ENCODE measurements at places on chromosomes 11 and 22.
A peak's percentile ranks its signal among the peaks of the same experiment; 100 is the strongest.

DNA sequence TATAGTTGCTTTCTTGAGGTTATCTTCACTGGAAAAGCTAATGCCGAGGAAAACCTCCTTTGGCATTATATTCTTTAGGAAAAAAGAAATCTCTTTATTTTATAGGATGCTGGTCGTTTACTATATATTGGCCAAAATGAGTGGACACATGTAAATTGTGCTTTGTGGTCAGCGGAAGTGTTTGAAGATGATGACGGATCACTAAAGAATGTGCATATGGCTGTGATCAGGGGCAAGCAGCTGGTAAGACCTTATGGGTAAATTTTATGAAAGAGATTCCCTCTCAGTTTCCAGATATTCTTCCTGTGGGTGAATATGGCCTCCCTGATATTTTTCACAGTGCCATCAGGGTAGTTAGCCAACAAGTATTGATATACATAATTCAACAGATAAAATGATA, 29.4 kb upstream of the TTC36 start:
- H3K27ac ChIP-seq: no peak overlapping the region
- H3K4me3 ChIP-seq: no peak overlapping the region
- H3K27me3 ChIP-seq: no peaks in the 10 kb centered on the region
- H3K4me1 ChIP-seq: no peaks in the 10 kb centered on the region

GRCh38 chr22:30824096-30824495, 129.4 kb downstream of the OSBP2 start:
- H3K36me3 ChIP-seq: no peaks in the 10 kb centered on the region
- H3K27me3 ChIP-seq: peaks cover 3% of the 10 kb centered on the region
- DNase-seq: no peak
- no peaks in the 10 kb centered on the region for H3K4me1 ChIP-seq
- H3K27ac ChIP-seq: no peak overlapping the region
- H3K4me3 ChIP-seq: no peak overlapping the region

GRCh38 chr11:128482512-128483191, 104.7 kb downstream of the ETS1 start:
- no peaks in the 10 kb centered on the region for H3K4me1 ChIP-seq
- H3K27me3 ChIP-seq: no peaks in the 10 kb centered on the region
- H3K36me3 ChIP-seq: peaks cover 35% of the 10 kb centered on the region
- no peak overlapping the region for H3K4me3 ChIP-seq
- no peak overlapping the region for H3K27ac ChIP-seq

DNA sequence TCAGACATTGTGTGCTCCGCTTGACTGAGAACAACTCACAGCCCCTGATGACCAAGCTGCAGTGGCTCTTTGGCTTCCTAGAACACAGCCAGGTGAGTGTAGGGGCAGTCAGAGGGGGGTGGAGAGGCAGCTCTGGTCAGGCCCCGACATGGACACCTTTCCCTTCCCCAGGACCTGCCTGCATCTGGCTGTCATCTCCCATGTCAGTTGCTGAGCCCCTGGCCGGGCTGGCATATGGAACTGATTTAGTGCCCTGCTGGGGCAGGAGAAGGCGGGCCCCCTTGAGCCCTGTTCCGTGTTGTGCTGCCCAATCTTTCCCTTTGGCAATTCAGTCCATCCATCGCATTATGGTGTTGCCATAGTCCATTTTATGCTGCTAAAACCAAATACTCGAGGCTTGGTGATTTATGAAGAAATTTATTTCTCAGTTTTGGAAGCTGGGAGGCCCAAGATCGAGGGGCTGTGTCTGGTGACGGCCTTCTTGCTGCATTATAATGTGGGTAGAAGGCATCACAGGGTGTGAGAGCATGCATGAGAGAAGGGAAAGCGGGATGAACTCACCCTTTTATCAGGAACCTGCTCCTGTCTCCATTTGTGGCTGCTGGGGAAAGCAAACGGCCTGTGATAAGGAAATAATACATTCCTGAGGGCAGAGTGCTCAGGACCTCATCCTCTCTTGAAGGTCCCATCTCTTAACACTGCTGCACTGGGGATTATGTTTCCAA, 19.0 kb downstream of the USP35 start:
- H3K4me3 ChIP-seq: no peak overlapping the region
- H3K27ac ChIP-seq: no peak overlapping the region
- no peak for DNase-seq
- no peaks in the 10 kb centered on the region for H3K4me1 ChIP-seq
- H3K36me3 ChIP-seq: no peaks in the 10 kb centered on the region

- H3K27ac ChIP-seq: no peak overlapping the region
- H3K27me3 ChIP-seq: no peaks in the 10 kb centered on the region
- no peak for DNase-seq
Measured at GRCh38 chr22:30267382-30268302, 991 bp upstream of the OSM start.

- H3K4me3 ChIP-seq: no peak overlapping the region
- no peaks in the 10 kb centered on the region for H3K4me1 ChIP-seq
- H3K36me3 ChIP-seq: no peaks in the 10 kb centered on the region
- no peak overlapping the region for H3K27ac ChIP-seq
- DNase-seq: no peak
- H3K27me3 ChIP-seq: no peaks in the 10 kb centered on the region
Measured at GRCh38 chr11:5666402-5666793, 18.5 kb downstream of the TRIM5 start.

DNA sequence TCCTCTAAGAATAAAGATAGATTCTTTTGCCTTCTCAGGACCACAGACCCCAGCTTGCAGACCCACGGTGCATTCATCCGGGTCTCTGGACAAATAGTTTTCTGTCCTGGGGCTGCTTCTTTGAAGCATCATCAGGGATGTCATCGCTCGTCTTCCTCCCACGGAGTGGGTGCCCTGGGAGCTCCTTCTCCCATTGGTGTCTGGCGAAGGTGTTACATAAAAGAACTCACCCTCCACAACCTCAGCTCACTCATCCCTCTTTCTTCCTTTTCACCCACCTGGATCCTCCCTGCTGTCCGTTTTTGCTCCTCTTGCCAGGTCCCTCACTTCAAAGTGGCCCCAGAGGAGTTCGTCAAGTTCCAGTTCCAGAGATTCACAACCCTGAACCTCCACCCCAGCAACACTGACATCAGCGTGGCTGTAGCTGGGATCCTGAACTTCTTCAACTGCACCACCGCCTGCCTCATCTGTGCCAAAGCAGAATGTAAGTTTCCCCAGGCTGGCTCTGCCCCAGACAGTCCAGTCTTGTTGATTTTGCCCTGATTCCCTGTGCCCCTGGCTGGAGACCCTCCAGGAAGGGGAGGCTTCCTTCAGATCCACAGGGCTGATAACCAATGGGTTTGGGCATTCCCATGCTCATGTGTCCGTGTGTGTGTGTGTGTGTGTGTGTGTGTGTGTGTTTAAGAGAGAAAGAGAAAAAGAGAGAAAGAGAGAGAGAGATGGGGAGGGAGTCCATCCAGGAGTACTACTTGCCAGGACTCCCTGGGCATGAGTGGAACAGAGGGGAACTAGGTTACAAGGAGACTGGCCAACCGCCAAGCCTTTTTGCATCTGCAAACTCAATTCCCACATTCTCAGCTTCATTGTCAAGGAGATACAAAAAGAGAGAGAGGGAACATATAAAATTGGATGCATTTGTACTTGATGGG, 204.2 kb upstream of the TBCEL start:
- no peak for DNase-seq
- H3K4me1 ChIP-seq: peaks cover 4% of the 10 kb centered on the region
- no peak overlapping the region for H3K27ac ChIP-seq
- H3K4me3 ChIP-seq: no peak overlapping the region
- peaks cover 10% of the 10 kb centered on the region for H3K27me3 ChIP-seq

- H3K27ac ChIP-seq: no peak overlapping the region
- no peaks in the 10 kb centered on the region for H3K36me3 ChIP-seq
Measured at GRCh38 chr11:124394408-124394807, 4.4 kb downstream of the OR8B3 start.

- no peak for DNase-seq
- H3K27me3 ChIP-seq: no peaks in the 10 kb centered on the region
- H3K4me3 ChIP-seq: no peak overlapping the region
- no peaks in the 10 kb centered on the region for H3K36me3 ChIP-seq
Measured at GRCh38 chr11:115739146-115739545, 234.9 kb upstream of the CADM1 start.

DNA sequence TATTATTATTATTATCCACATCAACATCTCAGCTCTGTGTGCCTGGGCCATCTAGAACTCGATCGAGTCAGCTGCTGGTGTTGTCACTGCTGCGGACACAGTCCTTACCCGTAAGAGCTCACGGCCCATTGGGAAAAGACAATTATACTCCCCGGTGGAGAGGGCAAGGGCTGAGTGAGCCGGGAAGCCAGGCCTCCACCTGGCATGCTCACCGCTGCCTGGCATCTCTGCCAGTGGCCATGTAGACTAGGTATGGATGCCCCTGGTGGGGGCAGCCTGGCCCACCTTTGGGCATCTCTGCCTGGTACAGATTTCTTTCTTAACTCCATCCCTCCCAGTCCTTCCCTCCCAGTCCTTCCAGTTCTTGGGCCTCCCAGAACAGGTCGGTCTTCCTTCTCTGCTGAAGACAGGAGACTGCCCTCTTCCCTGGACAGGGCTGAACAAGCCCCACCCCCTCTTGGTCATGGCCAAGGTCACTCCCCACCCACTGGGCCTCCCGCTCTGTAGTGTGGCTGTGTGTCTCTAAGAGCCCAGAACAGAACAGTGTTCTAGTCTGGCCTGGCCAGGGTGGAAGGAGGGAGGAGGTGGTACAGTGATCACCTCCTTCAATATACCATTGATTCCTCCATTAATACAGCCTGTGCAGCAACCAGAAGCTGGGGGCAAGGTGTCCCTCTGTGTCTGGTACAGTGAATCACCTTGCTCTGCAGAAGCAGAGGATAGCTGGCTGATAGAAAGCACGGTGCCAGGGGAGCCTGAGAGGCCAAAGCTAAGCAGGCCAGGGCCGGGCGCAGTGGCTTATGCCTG, 57.7 kb downstream of the FLRT1 start:
- DNase-seq: no peak
- no peaks in the 10 kb centered on the region for H3K27me3 ChIP-seq
- H3K4me1 ChIP-seq: peaks cover 70% of the 10 kb centered on the region
- no peak overlapping the region for H3K4me3 ChIP-seq

DNA sequence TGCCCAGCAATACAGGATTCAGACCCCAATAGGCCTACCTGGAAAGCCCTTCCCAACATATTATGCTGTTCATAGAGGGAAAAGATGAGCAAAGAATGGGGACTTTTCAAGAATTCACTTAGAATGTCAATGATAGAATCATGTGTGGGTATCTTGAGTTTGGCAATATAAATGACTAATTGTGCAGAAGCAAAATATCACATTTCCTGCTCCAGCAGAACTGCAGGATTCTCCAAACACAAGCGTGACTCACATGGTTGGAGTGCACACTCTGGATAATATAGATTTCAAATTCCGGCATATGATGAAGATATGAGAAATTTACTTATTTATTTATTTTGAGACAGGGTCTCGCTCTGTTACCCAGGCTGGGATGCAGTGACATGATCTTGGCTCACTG, 12.5 kb upstream of the APOL5 start:
- no peaks in the 10 kb centered on the region for H3K36me3 ChIP-seq
- H3K27ac ChIP-seq: no peak overlapping the region
- DNase-seq: no peak

DNA sequence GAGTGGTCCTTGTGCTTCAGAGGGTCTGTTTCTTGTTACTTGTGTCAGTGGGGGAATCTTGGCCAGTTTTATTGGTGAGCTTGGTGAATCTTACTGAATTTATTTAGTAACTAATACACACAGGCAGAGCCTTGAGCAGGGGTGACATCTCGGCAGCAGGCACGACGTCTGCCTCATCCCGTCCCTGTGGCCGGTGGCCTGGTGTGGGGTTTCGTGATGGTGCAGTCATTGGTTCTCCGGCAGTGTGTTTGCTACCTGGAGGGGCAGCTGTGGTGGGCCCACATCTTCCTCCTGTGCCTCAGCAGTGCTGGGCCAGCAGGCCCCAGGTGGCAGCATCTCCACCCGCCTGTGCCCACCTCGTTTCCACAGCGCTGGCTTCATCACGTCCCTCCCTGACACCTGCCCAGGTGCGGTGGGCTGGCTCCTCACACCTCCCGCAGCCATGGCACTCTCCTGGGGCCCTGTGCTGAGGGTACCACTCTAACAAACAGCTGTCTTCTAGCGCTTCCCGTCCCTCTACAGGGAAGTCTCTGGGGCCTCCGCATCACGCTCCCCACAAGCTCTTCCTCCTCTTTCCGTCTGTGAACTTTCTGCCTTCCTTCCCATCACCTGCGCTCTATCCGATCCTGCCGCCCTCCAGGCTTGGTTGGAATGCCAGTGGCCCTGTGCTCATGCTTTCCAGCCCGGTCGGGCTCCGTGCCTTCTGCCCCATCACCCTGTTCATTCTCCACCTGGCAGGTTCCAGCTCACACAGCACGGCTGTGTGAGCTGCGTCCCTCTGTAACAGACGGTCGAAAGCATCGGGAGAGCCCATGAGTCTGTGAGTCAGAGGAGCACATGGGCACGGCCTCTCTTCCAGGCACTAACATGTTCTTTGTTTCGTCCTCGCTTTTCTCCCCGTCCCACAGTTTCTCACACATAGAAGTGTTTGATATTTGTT, 203.4 kb downstream of the TBC1D22A start:
- DNase-seq: no peak
- H3K27me3 ChIP-seq: no peaks in the 10 kb centered on the region
- no peaks in the 10 kb centered on the region for H3K36me3 ChIP-seq
- no peak overlapping the region for H3K27ac ChIP-seq
- H3K4me1 ChIP-seq: no peaks in the 10 kb centered on the region
- no peak overlapping the region for H3K4me3 ChIP-seq

- H3K4me3 ChIP-seq: no peak overlapping the region
- DNase-seq: no peak
- peaks cover 6% of the 10 kb centered on the region for H3K27me3 ChIP-seq
- no peak overlapping the region for H3K27ac ChIP-seq
Measured at GRCh38 chr11:11253995-11254394, 99.1 kb downstream of the CSNK2A3 start.

GRCh38 chr11:17960091-17960490, 52.8 kb downstream of the SERGEF start:
- H3K27ac ChIP-seq: no peak overlapping the region
- no peaks in the 10 kb centered on the region for H3K36me3 ChIP-seq
- no peaks in the 10 kb centered on the region for H3K4me1 ChIP-seq
- no peak overlapping the region for H3K4me3 ChIP-seq
- no peaks in the 10 kb centered on the region for H3K27me3 ChIP-seq

- no peak for DNase-seq
- no peak overlapping the region for H3K4me3 ChIP-seq
- no peak overlapping the region for H3K27ac ChIP-seq
- H3K27me3 ChIP-seq: no peaks in the 10 kb centered on the region
Measured at GRCh38 chr11:128553662-128554362, 33.5 kb downstream of the ETS1 start.

DNA sequence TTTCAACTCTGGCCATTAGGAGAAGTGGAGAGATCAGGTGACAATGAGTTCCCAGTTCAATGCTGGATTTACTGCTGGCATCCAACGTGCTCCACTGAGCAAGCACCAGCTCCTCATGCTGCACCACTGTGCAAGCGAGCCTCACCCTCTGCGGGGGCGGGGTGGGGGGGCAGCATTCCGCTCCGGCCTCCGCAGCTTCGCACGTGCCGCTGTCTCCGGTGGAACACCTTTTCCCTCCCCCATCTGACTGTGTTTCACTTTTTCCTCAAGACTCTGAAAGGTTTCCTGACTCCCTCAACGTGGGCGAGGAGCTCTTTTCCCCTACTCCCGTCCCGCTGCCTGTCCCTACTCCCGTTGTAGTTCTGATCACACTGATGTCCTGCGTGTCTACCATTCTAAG, 835 bp upstream of the RHOD start:
- no peak for DNase-seq
- peak overlapping the region; percentile 49 for H3K27ac ChIP-seq
- H3K36me3 ChIP-seq: no peaks in the 10 kb centered on the region
- no peaks in the 10 kb centered on the region for H3K27me3 ChIP-seq

Data from Panc1 (cell line).